Thoracic aorta endothelial cell (primary cell): ENCODE measurements at places on chromosomes 4 and X. TPM values are rescaled to one million over a fixed set of nuclear protein-coding genes. Genes with fewer than 3 reads are reported as not detected.

VEGFD gene
- total RNA-seq, result 0.53 and 0.65 TPM in 2 replicates

TDO2 gene
- not detected in 2 replicates for total RNA-seq

FAM90A26 gene
- total RNA-seq, result not detected in 2 replicates

SH3RF1 gene
- 27.1 and 29.4 TPM in 2 replicates for total RNA-seq

EDNRA gene
- total RNA-seq, result not detected in 2 replicates

SERTM2 gene
- not detected in 2 replicates for total RNA-seq

HDX gene
- 12.1 and 13.4 TPM in 2 replicates for total RNA-seq

PROM1 gene
- total RNA-seq, result 0.13 TPM in 1 of 2 replicates, not detected in the other

FIP1L1 gene
- 54.1 and 58.8 TPM in 2 replicates for total RNA-seq

USP17L27 gene
- not detected in 2 replicates for total RNA-seq
